T-helper 2 cell treated with Interferon-gamma antibody and Interleukin-4, amounts not matched to agents 100 ng/mL and 5 ng/mL, for 36 hours (primary cell): ENCODE measurements at places on chromosomes 12 and 14. TPM values are rescaled to one million over a fixed set of nuclear protein-coding genes. Genes with fewer than 3 reads are reported as not detected.

FAR2 gene
- total RNA-seq = 10.6 and 12.8 TPM in 2 replicates

KRT74 gene
- not detected in 2 replicates for total RNA-seq

KRT80 gene
- not detected in 2 replicates for total RNA-seq

COL2A1 gene
- total RNA-seq = 0.32 TPM in 1 of 2 replicates, not detected in the other

LRCOL1 gene
- total RNA-seq = not detected in 2 replicates

SLC35E3 gene
- 6.8 and 7.5 TPM in 2 replicates for total RNA-seq

LRTM2 gene
- total RNA-seq = not detected in 2 replicates

MYF6 gene
- total RNA-seq = not detected in 2 replicates

TSPAN19 gene
- not detected in 2 replicates for total RNA-seq

ADAMTS20 gene
- not detected in 2 replicates for total RNA-seq

SSPN gene
- total RNA-seq = not detected in 2 replicates

FITM1 gene
- total RNA-seq = 0.57 and 1.1 TPM in 2 replicates

CD163L1 gene
- total RNA-seq = not detected in 2 replicates

PTPRQ gene
- not detected in 2 replicates for total RNA-seq

OR4E2 gene
- not detected in 2 replicates for total RNA-seq

FLVCR2 gene
- 0.91 and 1.1 TPM in 2 replicates for total RNA-seq

LHX5 gene
- total RNA-seq = not detected in 2 replicates

TTC6 gene
- total RNA-seq = not detected in 2 replicates

TRAFD1 gene
- 50.8 and 53.4 TPM in 2 replicates for total RNA-seq

MYH6 gene
- total RNA-seq = 0.05 TPM in 1 of 2 replicates, not detected in the other

CABP1 gene
- total RNA-seq = not detected in 2 replicates

PROX2 gene
- not detected in 2 replicates for total RNA-seq

LTBP2 gene
- total RNA-seq = 0.09 and 0.16 TPM in 2 replicates

SLC4A8 gene
- 10.4 and 10.8 TPM in 2 replicates for total RNA-seq

TAPBPL gene
- total RNA-seq = 45.8 and 49.0 TPM in 2 replicates

CCDC88C gene
- 175 and 184 TPM in 2 replicates for total RNA-seq

KRT72 gene
- 0.27 and 0.30 TPM in 2 replicates for total RNA-seq

CAPZA3 gene
- total RNA-seq = not detected in 2 replicates

BATF gene
- total RNA-seq = 49.5 and 56.0 TPM in 2 replicates
